Dermis lymphatic vessel endothelial cell (primary cell): ENCODE measurements at places on chromosomes 2 and 18. TPM values are rescaled to one million over a fixed set of nuclear protein-coding genes. Genes with fewer than 3 reads are reported as not detected.

Gene IL36A
- not detected in 2 replicates for total RNA-seq

Gene SERPINB13
- not detected in 2 replicates for total RNA-seq

Gene ECEL1
- not detected in 2 replicates for total RNA-seq

Gene CDK15
- total RNA-seq: under 0.01 TPM in 1 of 2 replicates, not detected in the other

Gene CFAP65
- not detected in 2 replicates for total RNA-seq

Gene IGFBP5
- total RNA-seq: 0.54 and 2.0 TPM in 2 replicates

Gene MOGAT1
- total RNA-seq: not detected in 2 replicates

Gene FLACC1
- total RNA-seq: 0.86 and 0.87 TPM in 2 replicates

Gene MC2R
- not detected in 2 replicates for total RNA-seq

Gene PROKR1
- not detected in 2 replicates for total RNA-seq
